Activated CD4-positive, CD25-positive, alpha-beta regulatory T cell (primary cell): ENCODE measurements at places on chromosomes 4 and X.

DNA sequence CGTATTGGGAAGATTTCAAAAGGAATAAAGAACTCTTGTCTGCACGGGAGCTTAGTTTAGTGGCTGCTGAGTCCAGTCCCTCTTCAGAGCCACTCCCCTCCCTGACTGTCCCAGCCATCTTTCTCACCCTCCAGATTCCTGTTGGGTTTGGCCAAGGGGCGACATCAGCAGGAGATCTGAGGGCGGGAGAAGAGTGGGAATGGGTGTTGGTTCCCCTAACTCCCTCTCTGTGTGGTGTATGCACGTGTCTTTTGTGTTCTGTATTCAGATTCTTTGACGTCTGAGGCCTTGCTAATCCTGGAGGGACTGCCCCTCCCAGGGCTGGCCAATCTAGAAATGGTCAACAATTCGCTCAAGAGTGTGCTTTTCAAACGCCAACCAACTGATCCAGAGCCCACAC, 37.4 kb downstream of the CYTL1 start:
- DNase-seq: no peak

DNA sequence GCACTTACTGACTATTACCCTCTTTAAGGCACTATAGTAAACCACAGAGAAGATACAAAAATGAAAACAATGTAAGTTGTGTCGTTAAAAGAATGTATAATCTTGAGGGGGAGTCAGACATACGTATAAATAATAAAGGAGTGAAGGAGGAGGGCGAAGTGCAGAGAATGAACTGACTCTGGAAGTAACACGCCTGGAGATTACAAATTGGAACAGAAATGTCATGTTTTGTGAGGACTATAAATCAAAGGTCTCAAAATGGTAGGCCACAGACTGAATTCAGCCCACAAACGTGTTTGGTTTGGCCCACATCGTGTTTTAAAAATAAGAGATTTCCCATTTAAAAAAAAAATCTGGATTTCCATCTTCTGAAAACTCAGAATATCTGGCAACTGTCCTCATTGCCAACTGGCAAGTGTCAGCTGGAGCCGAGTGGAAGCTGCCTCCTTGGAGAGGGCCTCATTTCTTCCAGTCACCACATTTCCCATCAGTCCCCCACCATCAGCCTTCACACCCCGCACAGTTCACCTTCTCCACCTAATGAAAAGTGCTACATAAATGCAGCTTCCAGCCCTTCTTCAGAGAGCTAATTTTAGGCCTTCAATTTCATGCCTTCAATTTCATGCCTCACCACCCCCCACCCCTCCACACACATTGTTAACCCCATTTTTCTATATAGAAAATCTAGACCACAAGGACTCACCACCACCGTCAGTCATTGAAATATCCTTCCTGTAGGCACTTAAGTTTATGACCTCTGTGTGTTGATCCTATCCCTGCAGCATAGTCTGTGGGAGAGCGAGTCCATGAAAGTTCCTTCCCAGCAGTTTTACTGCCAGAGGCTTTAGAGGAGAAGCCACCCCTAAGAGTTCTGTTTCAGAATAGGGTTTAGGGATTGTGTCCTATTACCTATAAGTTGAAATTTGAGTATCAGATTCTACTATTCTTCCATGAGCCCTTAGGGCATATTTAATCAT, 32.0 kb upstream of the COL25A1 start:
- DNase-seq: no peak

DNA sequence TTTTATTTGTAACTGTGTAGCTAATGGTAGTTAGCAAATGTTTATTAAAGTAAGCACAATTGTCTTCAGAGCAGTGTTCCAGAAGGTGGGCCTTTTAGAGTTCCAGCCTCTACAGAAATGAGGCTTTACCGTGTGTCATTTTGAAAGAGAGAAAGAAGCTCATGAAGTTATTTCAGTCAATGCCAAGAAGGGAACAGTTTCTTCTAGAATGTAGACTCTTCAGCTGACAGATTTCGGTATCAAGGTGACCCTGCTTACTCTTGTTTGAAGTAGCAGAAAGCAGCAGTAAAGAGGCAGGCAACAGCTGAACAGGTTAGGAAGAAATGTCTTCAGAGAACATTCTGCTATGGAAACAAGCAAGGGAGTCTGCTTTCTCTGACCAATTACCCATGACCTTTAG, 93.6 kb downstream of the TASL start:
- DNase-seq: no peak

GRCh38 chrX:22196149-22196548, 76.6 kb upstream of the CBLL2 start:
- DNase-seq: no peak

- DNase-seq: no peak
Observed at GRCh38 chr4:121597346-121597934, 99.3 kb downstream of the ANXA5 start.

GRCh38 chr4:96193061-96193460, 353.2 kb downstream of the PDHA2 start:
- no peak for DNase-seq

DNA sequence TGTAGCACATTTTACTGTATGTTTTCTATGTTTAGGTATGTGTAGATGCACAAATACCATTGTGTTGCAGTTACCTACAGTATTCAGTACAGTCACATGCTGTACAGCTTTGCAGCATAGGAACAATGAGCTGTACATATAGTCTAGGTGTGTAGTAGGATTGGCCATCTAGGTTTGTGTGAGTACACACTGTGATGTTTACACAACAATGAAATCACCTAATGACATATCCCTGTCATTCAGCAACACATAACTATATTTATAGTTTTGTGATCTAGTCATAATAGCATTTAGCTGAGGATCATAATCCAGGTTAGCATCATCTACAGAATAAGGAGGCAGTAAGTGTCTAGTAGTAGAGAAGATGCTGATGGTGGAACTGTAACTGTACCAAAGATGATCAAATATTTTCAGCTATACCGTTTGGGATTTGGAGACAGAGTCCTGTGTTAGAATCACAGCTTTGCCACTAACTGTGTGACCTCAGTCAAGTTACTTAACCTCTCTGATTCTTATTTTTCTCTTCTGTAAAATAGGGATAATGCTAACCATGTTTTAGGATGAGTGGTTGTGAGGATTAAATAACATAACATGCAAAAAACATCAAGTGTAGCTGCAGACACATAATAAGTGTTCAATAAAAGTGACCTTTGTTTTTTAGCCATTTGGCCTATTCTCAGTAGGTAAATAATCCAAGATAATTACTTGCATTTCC, 73.3 kb downstream of the LIMCH1 start:
- DNase-seq: no peak

DNA sequence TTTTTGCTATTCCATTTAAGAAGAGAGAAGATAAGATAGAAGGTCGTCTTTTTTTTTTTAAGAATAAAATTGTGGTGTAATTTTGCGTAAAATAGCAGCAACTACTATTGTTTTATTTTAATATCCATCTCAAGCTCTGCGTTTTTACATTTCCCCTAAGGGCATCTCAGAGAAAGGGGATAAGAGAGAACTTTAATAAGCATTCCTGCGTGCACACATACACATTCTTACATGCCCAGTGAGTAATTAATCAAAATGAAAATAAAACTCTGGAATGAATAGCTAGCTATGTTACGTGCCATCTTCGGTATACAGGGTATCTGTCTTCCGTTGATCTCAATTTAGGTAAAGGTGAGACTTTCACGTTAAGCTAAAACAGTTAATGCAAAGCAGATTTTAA, 200.3 kb upstream of the TENM3 start:
- no peak for DNase-seq

GRCh38 chrX:46628460-46629371, 55.2 kb downstream of the CHST7 start:
- DNase-seq: no peak

GRCh38 chr4:132284910-132285426, 864.1 kb upstream of the PCDH10 start:
- DNase-seq: no peak

DNA sequence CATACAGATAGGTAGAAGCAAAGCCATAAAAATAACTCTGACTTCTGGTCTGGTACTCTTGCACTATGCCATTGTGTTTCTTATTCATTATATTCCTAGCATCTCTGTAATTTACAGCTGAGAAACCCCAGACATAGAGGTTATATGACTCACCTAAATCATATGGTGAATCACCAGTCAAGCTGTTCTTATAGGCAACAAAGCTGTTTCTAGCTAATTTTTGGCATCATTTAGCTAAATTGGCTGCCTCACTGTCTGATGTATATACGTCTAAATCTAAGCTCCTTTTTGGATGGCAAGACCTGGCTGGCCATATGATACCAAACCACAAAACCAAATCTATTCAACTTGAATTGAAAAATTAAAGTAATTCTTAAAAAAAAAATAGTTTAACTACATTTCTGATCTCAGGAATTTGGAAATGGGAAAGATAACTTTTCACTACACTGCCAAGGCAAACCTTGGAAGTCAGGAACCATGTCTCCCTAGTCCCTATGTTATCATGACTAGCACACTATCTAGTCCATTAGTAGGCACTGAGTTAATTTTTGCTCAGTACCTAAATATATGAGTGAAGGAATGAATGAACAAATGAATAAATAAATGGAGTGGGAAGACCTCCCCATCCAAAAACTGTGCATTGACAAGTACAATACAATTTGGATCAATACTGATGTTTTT, 41.3 kb upstream of the STAG2 start:
- no peak for DNase-seq

- DNase-seq: no peak
Observed at GRCh38 chrX:150688911-150689451, 4.2 kb upstream of the MTMR1 start.

- DNase-seq: peak; percentile 22
Observed at GRCh38 chr4:39976141-39976944, 1.4 kb downstream of the PDS5A start.

DNA sequence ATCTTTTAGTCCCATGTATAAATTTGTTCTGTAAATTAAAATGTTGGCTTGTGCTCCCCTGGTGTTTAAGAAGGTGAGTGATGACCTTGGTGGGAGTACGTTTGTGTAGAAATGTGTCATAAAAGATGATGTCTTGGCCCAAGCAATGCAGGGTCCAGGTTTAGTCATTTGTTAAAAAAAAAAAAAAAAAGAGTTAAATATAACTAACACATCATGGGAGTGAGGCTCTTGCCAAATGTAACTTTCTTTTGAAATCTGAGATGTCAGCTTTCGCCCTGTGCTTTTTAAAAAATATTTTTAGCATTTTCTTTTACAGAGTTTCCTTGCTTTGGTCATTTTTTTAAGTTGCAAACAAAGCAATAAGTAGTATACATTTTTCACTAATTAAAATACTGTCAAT, 135.6 kb downstream of the FBXO8 start:
- DNase-seq: no peak

GRCh38 chrX:120697053-120697452, 67.2 kb upstream of the C1GALT1C1 start:
- DNase-seq: no peak

- DNase-seq: no peak
Observed at GRCh38 chr4:180153587-180153986, 2089.6 kb upstream of the TENM3 start.

GRCh38 chr4:112130906-112131305, 14.3 kb upstream of the FAM241A start:
- no peak for DNase-seq

- DNase-seq: no peak
Observed at GRCh38 chr4:111066887-111067286, 444.0 kb upstream of the PITX2 start.

DNA sequence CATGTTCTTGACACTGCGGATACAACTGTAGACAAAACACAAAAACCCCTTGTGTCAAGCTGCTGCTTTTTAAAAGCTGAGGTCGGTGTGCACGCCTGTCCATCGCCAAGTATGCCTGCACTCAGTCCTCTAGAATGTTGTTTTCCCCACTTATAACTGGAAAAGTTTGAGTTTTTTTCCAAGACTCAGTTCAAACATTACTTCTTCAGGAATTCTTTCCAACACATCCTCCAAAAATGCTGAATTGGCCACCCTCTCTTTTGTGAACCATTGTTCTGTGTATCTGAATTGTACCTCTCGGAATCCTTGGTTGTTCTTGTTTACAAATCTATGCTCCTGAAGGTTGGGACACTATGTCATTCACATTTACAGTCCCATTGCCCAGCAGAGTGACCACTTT, 94.6 kb downstream of the REELD1 start:
- no peak for DNase-seq

GRCh38 chr4:152050106-152050505, 289.3 kb upstream of the GATB start:
- DNase-seq: no peak

- no peak for DNase-seq
Observed at GRCh38 chr4:55173580-55173979, 48.2 kb upstream of the KDR start.

GRCh38 chr4:2914256-2915126, 48.7 kb downstream of the NOP14 start:
- no peak for DNase-seq

- no peak for DNase-seq
Observed at GRCh38 chrX:39998636-39999406, 98.9 kb downstream of the BCOR start.

DNA sequence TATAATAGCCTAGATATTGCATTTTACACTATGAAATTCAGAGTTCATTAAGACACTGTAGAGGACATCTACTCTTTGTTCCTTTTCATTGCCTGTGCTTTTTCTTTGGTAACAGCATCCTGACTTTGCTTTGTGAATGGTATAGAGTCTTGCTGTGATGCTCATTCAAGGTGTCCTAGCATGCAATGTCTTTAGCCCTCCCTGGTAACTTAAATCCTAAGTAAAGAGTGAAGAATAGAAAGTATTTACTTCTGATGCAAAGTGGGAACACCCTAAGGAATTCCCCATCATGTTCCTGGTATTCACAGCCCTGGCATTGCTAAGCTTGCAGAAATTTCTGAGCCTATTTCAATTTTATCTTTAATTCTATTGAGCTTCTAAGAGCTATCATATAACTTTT, 400.1 kb downstream of the FAT4 start:
- DNase-seq: no peak

DNA sequence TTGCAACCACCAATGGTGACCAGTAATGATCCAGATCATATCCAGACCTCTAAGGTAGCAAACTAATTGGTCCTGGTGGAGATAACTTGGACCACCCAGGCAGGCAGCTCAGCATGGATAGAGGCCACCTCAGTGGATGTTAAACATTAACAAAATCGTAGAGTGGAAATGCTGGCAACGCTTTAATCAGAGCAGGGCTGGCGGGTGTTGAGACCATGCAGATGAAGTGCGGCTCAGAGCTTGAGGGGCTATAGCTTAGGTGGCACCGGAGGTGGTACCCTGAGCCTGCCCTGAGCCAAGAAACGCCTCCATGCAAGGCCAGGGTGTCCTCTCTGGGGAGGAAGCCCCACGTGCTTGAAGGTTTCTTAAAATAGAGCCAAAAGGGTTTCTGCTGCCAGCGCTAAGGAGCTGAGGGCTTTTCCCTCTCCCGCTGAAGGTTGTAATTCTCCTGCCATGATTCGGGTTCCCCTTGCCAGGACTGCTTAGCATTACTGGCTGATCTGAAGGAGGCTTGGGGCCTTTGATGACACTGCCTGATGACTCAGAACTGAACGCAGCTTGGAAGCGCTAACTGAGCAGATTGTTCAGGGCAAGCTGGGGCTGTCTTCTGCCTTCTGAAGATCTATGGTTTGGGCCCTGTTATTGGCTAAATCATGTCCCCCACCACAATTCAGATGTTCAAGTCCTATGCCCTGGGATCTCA, 177.8 kb upstream of the ATP6AP2 start:
- no peak for DNase-seq

- DNase-seq: no peak
Observed at GRCh38 chr4:163200727-163201349, 34.1 kb upstream of the NAF1 start.

- DNase-seq: no peak
Observed at GRCh38 chr4:176054942-176055341, 10.7 kb upstream of the WDR17 start.

- no peak for DNase-seq
Observed at GRCh38 chr4:123501733-123502132, 105.1 kb downstream of the SPRY1 start.
